AG04449 (cell line): ENCODE measurements at places on chromosomes 5 and 9.

DNA sequence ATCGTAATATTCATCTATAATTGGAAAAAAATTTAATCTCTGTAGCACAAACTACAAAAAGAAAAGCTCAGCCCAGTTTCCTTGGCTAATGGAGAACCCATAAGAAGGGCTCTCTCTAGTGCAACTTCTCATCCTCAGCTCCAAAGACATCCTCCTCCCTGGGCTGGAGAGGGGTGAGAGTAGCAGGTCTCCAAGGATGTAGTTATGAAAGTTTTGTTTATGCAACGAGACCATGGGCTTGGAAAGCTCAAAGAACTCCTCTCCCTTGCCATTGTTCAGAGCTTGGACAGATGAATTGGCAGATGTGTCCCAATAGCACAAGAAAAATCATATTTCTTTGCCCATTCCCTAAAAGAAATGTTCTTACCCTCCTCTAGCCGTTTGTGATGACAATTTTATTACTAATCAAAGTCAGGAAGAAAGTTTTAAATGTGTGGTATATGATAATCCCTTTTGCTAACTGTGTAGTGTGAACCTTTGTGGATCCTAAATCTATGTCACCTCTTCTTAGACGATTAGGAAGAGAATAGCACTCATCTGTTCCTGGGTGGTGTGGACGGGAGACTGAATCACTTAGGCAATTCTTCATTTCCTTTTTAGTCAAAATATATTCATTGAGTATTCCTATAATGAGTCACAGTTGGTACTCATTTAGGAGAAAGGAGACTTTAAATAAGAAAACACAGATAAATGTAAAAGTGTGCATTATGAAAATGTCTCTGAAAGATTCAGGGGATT lies 52.2 kb downstream of the GARNL3 start:
- no peak for DNase-seq

DNA sequence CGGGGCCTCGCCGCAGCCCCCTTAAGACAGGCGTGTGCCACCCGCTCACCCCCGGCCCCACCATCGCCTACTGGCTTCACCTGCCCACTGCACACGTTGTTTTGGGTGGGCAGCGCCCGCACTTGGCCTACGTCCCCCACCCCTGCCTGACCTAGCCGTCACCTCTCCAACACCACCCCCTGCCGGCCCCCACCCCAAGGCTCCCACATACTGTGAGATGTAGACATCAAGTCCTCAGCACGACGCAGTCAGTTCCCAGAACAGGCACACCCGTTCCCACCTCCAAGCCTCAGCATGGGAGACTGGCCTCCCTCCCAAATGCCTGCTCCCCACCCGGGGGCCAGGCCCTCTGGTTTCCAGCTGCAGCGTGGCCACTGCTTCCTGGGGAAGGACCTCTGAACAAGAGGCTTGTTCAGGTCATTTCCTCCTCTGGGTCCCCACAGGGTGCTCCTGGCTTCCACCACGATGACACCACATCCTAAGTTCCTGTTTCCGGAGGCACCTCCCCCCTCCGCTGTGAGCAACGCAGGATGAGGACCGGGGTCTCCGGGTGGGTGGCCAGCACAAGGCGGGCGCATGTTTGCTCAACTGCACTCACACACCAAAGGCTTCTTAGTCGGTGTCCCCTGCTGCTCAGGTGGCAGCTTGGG lies 11.3 kb downstream of the DBN1 start:
- DNase-seq: no peak

GRCh38 chr9:93218161-93218560 lies 34.2 kb downstream of the WNK2 start:
- no peak for DNase-seq

DNA sequence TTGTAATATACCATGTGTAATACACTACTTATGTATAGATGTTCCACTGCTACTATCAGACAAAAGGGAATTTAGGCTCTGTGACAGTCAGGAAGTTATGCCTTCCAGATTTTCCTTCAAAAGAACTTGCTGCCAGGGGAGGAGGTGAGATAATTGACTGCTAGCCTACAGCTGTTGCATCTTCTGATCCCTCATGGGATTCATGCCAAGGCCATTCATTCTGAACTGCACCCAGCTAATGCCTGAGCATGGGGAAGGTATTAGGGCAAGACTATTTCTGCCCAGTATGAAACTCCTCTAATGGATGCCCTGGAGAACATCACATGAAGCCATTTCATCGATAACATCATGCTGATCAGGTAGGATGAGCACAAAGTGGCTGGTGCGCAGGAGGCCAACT lies 746.5 kb upstream of the ZNF608 start:
- DNase-seq: no peak

DNA sequence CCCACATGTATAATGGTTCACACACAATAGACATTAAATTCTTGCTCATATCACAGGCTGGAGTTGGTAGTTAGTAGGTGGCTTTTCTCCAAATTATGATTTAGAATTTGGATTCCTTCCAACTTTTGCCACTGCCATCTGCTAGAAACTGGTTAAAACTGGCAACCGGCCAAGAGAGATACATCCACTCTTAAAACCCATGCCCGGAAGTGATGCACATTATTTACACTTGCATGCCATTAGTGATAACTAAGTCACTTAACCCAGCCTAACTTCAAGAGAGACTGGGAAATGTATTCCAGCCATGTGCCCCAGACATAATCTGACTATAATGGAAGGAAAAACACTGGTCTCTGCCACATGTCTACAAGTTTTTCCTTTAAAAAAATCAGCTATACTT lies 395.7 kb upstream of the SEMA6A start:
- no peak for DNase-seq

- no peak for DNase-seq
Observed at GRCh38 chr5:76813982-76814562, 4.8 kb upstream of the F2RL1 start.

- DNase-seq: no peak
Observed at GRCh38 chr5:14250084-14250695, 107.0 kb downstream of the TRIO start.

DNA sequence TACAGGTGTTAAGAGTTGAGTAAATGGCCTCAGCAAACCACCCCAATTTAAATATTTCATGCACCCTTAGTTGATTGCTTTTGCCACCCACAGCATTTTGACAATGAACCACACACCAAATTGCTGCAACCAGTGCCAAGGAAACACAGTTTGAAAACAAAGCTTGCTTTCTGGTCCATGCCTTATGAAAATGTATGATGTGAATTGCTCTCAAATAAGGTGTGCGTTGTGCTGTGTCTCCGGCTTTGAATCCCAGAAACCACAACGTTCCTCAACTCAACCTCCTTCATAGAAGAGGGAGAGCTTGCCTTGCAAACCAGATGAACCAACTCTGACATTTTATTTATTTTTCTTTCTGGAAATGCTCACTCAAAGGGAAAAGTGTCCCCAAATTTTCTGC lies 762.7 kb downstream of the TLE1 start:
- DNase-seq: no peak

DNA sequence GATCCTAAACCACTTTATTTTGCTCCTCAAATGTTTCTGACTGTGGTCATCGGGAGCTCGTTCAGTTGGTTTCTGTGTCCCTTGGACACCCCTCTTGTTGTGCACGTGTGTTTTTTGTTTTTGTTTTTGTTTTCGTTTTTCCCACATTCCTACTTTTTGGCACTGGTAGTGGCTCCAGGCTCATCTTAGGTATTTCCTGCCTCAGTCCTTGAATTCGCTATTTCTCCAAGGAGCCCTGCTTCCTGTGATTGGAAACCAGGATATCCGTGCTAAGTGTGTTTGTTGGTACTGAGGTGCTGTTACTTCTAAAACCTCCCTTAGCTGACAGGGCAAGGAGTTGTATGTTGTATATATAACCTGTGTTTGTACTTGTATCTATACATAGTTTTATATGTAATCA lies 5.9 kb downstream of the HMCN2 start:
- DNase-seq: no peak

DNA sequence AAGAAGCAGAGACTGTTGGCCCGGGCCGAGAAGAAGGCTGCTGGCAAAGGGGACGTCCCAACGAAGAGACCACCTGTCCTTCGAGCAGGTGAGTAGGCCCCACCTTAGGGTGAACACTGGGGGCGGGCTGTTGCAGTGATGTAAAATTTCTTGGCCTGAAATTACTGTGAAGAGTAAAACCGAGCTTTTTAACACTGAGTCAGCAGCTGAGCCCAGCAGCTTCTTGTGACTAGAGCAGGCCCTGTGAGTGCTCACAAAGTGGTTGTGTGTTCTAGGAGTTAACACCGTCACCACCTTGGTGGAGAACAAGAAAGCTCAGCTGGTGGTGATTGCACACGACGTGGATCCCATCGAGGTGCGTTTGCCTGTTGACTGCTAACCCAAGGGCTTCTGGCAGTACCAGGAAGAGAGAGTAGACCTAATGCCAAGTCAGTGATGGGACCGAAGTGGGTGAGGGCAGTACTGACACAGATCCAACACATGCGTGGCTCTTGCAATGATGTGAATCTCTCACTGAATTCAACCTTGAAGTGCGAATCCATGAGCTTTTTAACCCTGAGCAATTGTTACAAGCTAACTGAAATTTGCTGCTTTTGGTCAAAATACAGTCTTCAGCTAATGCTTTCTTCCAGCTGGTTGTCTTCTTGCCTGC lies 2.1 kb downstream of the RPL7A start:
- no peak for DNase-seq

DNA sequence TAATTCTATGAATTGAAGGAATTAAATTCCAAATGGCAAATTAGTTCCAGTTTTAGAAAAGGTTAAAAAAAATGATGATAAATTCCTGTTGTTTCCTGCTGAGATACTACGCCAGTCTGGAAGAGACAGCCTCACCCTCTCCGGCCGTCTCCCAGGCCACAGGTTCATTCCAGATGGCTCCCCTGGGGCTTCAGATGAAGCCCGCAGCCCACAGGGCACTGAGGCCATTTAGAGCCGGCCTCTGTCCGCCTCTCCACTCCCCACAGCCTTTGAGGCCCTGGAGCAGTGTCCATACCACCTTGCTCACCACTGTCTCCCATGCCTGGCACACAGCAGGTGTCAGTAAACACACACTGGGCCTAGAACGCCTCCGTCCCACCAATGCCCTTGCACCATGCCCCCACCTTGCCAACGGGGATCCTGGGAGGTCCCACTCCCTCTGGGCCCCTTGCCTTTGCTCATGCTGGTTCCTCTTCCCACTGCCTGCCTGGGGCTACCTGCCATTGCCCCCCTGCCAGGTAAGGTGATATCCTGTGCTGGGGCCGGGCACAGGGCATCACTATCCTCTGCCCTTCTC lies 26.1 kb downstream of the GFPT2 start:
- DNase-seq: no peak

DNA sequence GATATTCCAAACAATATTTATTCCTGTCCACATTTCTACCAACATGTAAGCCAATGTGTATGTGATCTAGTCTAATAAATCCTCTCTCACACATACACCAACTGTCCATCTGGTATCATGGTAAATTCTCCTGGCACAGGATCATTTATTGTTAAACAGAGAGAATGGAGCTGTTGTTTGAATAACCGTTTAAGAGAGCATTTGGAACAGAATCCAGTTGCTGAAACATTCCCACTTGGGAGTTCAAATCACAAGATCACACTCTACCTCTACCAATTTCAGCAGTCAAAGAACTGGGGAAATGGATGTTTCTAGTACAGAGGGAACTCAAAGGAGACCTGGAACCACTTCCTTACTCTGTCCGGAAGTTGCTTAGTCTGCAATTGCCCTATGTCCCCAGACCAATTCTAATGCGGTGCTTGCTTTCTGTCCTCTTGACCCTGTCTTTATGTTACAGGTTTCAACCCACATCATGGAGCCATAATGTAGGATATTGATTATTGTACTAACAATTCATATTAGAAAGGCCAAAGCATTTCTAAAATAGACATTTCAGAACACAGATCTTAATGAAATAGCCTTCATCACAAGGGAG lies 488.4 kb downstream of the SEMA5A start:
- no peak for DNase-seq

DNA sequence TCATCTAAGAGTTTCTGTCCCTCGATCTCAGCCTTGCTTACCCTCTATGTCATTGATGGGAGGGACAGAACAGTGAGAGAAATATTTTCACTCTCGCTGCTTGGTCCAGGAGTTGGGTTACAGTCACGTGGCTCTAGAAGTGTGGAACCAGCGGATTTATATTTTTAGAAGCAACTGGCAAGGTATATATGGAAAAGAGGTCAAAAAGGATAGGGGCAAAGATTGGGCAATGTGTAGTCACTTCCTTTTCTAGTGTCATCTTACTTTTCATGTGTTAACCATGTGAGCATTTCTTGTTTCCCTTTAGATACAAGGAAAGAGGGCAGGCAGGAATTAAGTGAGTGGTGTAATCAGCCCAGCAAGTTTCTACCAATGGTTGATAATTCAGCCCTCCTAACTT lies 111.5 kb upstream of the ZNF366 start:
- no peak for DNase-seq

- no peak for DNase-seq
Observed at GRCh38 chr5:14112998-14113652, 30.0 kb upstream of the TRIO start.

DNA sequence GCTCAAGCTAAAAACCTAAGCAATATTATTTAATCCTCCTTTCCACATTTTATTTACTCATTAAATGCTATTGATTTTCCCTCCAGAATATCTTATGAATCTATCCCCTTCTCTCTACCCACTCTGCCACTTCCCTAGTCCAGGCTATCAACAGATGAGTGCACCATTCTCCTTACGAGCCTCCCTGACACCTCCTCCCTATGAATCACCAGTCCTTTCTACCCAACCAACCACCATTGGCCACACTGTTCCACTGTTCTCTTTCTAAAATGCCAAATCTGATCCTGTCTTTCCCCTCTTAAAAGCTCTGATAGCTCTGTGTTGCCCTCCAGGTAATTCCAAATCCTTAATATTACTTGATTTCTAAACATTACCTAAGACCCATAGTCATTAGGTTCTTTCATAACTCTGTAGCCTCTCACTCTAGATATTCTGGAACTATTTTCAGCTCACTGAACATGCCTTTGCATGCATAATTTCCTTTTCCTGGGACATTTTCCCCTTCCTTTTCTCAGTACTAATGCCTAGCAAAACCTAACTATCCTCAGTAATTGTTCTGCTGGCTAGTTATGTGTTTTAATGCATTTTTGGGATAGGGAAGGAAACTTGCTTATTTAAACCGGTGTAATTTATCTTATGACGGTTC lies 126.3 kb downstream of the UNC13B start:
- no peak for DNase-seq

DNA sequence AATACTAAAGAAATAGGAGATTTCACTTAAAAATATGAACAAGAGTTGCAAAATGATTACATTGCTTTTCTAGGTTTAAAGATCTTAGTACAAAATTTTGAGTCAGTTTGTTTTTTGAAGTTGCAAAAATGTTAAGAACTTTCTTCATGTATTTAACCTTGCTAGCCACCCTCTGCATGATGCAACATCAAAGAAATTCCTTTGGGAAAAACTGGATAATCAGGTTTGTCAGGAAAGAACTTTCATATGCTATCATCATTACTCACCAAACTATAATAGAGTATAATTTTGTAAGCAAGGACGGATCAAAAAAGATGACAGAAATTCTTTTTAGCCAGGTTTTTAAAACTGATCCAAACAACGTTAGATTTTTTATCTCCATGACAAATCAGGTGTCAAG lies 116.9 kb upstream of the MRPS30 start:
- no peak for DNase-seq

DNA sequence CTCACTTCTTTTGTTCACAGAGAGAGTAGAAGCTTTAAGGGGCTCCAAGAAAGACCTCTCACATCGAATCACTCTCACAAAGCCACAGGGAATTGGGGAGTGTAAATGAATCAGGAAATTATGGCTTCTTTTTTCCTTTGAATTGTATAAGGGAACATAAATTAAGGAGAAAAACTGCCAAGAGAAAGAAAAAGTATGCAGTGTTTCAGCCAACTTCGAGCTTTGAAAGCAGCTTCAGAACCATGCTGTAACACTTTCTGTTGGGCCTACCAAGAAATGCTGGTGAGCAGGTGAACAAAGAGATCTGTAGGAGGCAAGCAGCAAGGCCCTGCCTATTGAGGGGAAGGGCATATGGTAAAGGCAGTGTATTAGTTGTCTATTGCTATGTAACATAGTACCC lies 33.4 kb upstream of the CTNNA1 start:
- no peak for DNase-seq
